COR-L47 (cell line): ENCODE measurements at places on chromosomes 3 and 15.

- no peak for DNase-seq
Measured at GRCh38 chr3:34038131-34038530, 239.7 kb downstream of the PDCD6IP start.

GRCh38 chr3:180093535-180093934 is 56.8 kb upstream of the PEX5L start:
- no peak for DNase-seq

GRCh38 chr3:157916672-157917071 is 189.5 kb downstream of the SHOX2 start:
- no peak for DNase-seq

DNA sequence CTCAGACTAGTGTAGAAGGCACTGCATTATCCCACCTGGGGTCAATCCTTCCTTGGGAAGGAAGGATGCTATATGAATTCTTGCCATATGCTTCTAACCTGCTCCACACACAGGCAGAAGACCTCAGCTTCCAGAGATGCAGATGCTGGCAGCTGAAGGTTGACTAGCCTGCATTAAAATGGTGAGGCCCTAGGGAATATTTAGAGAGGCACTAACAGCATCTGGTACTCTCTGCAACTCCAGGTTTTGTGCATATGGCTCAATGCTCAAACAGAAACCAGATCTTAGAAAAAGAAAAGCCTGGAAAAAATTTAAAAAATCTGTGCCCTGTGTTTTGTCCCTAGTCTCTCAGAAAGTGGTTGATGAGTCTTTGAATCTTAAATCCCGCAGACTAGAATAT is 56.0 kb upstream of the MYRIP start:
- DNase-seq: no peak

DNA sequence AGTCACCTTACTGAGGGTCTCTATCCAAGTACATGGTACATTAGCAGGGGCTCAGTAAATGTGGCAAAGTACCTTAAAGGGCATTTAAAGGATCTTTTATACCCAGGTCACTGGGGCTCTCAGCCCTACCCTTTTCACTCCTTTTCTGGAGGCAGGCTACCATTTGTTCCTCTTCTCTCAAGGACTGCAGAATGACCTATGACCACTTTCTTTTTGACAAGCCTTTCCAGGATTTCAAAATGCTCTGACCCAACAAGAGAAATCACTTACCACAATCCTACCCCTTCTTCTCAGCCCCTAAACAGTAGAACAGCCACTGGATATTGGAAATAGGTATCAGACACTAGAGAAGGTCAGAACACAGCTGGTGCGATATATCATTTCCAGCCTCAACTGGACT is 221.8 kb upstream of the TPRG1 start:
- DNase-seq: no peak

DNA sequence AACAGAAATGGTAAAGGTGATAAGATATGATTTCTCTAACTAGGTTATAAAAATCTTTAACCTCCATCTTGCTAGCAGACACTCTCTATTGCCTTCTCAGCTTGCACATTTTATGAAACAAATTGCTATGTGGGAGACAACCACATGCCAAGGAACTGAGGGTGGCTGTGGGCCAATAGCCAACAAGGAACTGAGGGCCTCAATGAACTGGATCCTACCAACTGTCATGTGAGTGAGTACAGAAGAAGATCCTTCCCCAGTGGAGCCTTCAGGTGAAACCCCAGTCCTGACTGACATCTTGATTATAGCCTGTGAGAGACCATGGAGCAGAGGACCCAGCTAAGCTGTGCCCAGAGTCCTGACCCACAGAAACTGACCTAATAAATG is 129.2 kb upstream of the LRIG1 start:
- DNase-seq: no peak

DNA sequence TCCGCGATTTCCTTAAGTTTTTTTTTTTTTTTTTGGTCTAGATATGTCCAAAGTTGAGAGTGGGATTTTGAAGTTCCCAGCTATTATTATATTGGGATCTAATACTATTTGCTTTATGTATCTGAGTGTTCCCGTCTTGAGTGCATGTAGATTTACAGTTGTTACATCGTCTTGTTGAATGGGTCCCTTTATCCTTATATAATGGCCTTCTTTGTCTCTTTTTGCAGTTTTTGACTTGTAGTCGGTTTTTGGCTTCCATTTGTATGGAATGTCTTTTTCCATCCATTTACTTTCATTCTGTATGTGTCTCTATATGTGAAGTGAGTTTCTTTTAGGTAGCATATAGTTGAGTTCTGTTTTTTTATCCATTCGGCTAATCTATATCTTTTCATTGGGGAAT is 35.6 kb downstream of the CRYBG3 start:
- DNase-seq: no peak

GRCh38 chr3:15053541-15053940 is 11.6 kb downstream of the MRPS25 start:
- DNase-seq: no peak

GRCh38 chr15:32747921-32748342 is 30.1 kb downstream of the GREM1 start:
- DNase-seq: no peak

- DNase-seq: peak; percentile 71
Measured at GRCh38 chr3:182682263-182683241, 110.8 kb upstream of the ATP11B start.

GRCh38 chr3:120424506-120424905 is 26.3 kb downstream of the FSTL1 start:
- no peak for DNase-seq

DNA sequence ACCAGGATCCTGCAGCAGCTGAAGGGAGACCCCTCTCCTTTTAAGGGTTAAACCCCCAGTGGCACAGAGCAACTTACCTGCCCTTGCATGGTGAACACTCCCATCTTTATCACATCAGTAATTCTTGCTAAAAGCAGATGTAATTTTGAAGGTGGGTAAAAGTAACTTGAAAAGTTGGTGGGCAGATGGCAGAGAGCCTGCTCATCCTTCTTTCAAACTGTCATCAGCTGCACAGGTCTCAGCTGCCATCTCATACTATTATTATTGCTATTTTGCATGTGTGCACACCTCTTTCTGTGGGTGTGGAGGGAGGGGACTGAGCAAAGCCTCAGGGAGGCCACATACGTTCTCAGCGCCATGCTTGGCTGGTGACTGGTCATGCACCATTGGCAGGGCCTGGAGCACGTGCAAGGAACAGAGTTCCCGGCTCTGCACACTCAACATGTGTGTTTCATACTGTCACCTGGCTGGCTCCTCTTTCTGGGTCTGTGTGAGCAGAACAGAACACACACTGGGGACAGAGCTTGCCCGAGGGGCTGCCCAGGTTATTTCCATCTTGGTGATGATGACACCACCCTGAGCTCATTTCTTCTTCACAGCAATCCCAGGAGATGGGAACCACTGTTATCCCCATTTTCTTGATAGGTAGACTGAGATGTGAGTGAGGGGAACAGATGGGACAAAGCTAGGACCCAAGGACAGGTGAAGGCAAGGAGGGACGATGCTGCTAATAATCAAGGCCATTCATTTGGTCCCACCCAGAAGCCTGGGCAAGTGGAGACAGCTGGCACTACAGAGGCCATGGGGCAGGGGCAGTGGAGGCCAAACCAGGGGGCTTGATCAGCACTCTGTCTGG is 95.8 kb upstream of the KLF13 start:
- DNase-seq: no peak

- DNase-seq: no peak
Measured at GRCh38 chr15:85673326-85673725, 121.4 kb downstream of the KLHL25 start.

- DNase-seq: no peak
Measured at GRCh38 chr3:31770822-31771326, 210.2 kb downstream of the OSBPL10 start.

- no peak for DNase-seq
Measured at GRCh38 chr3:114660124-114660523, 366.3 kb downstream of the TIGIT start.

DNA sequence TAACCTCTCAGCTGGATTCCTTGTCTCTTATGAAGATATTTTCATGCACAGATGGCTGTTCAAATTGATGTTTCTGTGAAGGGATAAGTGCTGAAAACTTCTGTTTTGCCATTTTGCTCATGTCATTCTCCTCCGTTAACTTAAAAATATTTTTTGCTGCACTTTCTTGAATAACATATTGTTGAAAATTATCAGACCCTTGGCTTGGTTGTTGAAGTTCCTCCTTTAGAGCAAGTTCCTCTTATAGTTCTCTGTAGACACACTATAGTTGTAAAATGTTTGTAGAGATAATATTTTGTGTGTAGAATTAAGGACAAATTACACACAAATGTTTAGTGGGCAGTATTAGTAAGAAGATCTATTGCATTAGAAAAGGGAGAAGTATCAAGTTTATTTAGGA is 300.4 kb downstream of the SV2B start:
- no peak for DNase-seq

DNA sequence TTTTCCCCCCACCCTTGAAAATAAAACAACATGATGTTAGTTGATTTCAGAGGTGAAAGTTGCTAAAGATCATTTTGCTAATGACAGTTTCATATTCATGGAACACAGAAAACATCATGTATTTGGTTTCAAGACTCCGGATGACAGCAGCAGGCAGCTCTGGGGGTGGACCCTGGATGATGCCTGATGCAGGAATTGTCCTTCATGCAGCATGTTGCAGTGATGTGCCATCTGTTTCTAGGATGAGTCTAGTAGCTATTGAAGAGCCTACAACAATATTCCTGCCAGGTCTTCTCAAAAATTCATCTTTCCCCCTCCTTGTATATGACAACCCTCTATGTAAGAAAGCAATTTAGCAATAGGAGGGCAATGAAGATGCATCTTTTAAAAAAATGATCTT is 108.3 kb downstream of the SV2B start:
- no peak for DNase-seq

DNA sequence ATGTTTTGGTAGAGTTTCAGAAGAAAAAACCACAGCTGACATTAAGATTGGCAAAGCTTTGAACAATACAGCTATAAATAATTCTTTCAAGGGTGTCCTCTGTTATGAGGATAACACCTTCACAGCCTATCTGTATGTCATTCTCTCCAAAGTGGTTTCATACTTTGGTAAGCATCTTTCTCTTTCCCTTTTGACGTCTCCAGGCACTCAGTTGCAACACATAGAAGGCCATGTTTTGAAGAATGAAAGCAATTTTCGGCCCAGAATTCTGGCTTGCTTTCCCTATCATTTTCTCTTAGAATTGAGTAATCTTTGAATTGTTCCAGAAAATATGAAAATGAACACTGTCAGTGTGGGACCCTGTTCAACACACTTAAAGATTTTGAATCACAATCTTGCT is 200.0 kb upstream of the CBLB start:
- no peak for DNase-seq

GRCh38 chr3:127392156-127392490 is 104.3 kb upstream of the PRR20G start:
- no peak for DNase-seq

DNA sequence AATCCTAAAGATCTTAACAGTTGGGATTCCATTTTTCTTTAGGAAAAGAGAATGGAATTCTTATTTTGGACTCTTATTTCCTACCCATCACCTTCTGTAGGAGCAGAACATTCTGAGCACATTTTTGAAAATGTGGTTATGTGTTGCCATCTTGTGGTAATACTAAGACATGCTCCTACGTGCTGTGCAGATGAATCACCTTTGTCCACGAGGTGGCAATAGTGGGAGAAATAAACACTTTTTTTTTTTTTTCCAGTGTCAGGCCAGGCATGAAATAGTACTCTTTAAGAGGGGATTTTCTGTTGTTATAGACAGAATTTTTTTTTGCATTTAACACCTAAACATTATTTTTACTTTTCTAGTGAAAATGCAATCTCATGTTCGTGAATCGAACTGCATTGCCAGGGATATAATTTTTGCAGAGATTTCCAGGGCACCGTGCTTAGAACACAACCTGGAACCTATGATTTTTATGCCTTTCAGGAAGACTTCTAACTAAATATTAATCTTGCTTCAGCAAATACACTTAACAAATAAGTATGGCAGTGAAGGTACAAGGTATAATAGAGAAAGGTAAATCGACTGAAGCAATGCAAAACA is 196.6 kb downstream of the GAP43 start:
- DNase-seq: peak; percentile 94

DNA sequence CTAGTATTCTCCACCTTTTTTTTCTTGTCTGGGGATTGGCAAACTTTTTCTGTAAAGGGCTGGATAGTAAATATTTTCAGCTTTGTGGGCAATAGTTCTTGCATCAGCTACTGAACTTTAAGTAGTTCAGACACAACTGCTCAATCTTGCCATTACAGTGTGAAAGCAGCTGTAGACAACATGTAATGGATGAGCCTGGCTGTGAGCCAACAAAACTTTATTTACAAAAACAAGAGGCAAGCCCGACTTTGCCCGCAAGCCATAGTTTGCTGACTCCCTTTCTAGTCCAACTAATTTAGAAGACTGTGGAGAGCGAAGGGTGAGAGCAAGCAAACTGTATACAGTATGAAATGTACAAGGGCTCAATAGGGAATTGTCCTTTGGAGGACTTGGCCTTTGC is 6.2 kb downstream of the FRMD4B start:
- DNase-seq: no peak

GRCh38 chr3:18618723-18619122 is 193.6 kb upstream of the SATB1 start:
- no peak for DNase-seq

- no peak for DNase-seq
Measured at GRCh38 chr3:128549283-128550112, 56.5 kb upstream of the GATA2 start.

GRCh38 chr3:46389306-46389705 is 17.6 kb downstream of the CCR5AS start:
- no peak for DNase-seq

GRCh38 chr15:98612490-98613110 is 35.7 kb upstream of the IGF1R start:
- no peak for DNase-seq

GRCh38 chr3:184769382-184770170 is 42.4 kb upstream of the VPS8 start:
- DNase-seq: no peak

DNA sequence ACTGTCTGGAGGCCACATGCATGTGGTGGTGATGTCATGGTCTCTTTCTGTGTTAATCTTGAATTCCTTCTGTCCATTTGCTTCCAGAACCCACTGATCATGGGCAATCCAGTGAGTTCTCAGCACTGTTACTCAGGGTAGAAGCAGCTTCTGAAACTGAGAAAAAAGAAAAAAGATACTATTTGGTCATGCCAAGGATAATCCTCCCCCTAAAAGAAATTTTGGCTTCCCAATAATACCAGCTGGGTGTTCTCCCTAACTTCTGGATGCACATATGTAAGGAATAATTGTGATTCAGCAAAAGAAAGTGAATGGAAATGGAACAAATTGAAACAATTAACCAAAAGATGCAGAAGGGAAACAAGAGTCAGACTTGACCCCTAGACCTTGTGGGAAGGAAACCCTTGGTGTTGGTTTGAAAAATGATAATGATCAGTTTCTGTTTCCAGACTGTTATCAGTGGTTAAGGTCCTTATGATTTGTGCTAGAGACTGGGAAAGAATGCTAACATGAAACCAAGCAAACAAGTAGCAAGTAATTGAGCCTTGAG is 92.3 kb downstream of the RBMS3 start:
- DNase-seq: no peak

DNA sequence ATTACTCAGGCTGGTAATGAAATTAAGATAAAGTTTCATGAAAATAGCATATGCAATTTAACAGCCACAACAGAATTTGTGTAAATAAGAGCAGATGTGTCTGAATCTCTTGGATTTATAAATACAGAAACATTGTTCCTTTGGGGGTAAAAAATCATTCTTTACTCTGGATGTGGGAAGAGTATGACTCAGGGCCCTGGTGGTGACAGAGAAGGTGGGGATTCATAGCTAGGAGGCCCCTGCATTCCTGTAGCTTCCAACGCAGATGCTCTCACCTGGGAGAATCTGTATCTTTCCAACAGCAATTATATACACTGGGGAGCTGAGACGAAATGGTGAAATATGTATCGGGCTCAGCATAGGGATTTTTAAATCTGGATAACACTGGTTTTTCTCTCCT is 167.6 kb upstream of the CADPS start:
- no peak for DNase-seq
